ENCODE measurements at places on chromosomes 3 and 15. TPM values are rescaled to one million over a fixed set of nuclear protein-coding genes. Genes with fewer than 3 reads are reported as not detected.

GRCh38 chr15:71146580-71146982 lies 31.3 kb downstream of the THSD4 start:
- H3K4me3 ChIP-seq: no peak overlapping the region
- peaks cover 13% of the 10 kb centered on the region for H3K4me1 ChIP-seq

- H3K27ac ChIP-seq: no peak overlapping the region
- H3K36me3 ChIP-seq: no peaks in the 10 kb centered on the region
- DNase-seq: no peak
- H3K4me3 ChIP-seq: no peak overlapping the region
These were observed 6.3 kb downstream of the EOMES start for GRCh38 chr3:27715863-27716262.

DNA sequence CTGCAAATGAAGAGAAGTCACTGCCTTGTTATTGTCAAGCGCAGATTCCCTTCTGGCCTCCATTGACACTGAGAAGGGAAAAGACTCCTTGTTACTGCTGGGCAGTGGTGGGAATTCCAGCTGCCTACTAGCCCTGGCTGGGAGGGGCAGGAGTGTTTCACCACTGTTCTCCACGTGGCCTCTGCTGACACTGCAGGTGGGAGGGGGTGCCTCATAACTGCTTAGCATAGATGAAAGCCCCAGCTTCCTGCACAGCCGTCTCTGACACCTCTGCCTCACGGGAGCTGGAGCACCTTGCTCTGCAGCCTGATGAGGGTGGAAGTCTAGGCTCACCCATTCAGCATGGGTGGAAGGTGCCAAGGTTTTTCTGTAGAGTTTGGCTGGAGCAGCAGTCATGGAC lies 52.1 kb downstream of the TM2D3 start:
- H3K27me3 ChIP-seq: no peaks in the 10 kb centered on the region
- no peaks in the 10 kb centered on the region for H3K36me3 ChIP-seq
- H3K27ac ChIP-seq: no peak overlapping the region
- no peak overlapping the region for H3K4me3 ChIP-seq

DNA sequence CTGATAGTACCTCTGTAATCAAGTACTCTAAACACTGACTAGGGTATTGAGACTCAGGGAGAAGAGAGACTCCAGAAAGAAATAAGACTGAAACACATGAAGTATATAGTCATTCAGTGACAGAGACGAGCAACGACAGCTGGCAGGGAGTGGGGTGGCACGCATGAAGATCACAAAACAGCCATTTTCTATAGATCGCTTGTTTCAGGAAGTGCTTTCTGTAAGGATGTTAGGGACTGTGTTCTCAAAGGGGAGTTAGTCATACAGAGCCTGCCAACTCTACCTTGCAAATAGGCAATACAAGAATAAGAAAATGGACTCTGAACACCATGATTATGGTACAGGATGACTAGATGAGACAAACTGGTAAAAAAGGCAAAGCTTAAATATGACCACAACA lies 139.5 kb downstream of the TBL1XR1 start:
- H3K27me3 ChIP-seq: no peaks in the 10 kb centered on the region
- H3K27ac ChIP-seq: no peak overlapping the region

DNA sequence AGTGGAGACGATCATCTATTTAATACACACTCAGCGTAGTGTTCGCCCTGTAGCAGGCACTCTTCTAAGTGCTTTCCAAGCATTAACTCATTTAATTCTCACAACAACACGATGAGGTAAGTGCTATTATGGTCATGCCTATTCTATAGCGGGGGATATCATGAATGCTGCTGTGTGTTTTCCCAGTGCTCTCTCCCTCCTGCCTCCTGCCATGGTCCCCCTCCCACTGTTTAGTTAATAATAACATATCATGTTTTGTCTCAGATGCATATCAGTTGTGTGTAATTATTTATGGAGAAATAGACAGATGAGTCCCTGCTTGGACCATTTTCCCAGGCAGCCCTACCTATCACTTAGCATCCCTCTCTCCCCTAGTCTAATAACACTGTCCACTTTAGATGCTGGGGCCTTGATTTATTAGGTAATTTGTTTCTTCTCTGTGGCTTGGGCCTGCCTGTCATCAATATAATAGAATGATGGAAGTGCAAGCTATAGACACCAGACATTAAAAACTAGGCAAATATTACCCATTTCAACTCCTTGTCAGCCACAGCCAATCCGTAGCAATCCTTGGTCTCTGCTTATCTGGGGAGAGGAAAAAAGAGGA lies 122.9 kb upstream of the TLE3 start:
- H3K27me3 ChIP-seq: peaks cover 23% of the 10 kb centered on the region
- H3K4me1 ChIP-seq: no peaks in the 10 kb centered on the region
- no peak for DNase-seq
- no peak overlapping the region for H3K4me3 ChIP-seq
- no peaks in the 10 kb centered on the region for H3K36me3 ChIP-seq

GRCh38 chr3:194928227-194928626 lies 242.5 kb downstream of the FAM43A start:
- no peaks in the 10 kb centered on the region for H3K27me3 ChIP-seq
- H3K4me1 ChIP-seq: peaks cover 28% of the 10 kb centered on the region
- DNase-seq: peak; percentile 62
- no peaks in the 10 kb centered on the region for H3K36me3 ChIP-seq
- no peak overlapping the region for H3K4me3 ChIP-seq

- H3K27me3 ChIP-seq: no peaks in the 10 kb centered on the region
- no peaks in the 10 kb centered on the region for H3K36me3 ChIP-seq
- H3K27ac ChIP-seq: no peak overlapping the region
- no peaks in the 10 kb centered on the region for H3K4me1 ChIP-seq
- peak; percentile 70 for DNase-seq
- no peak overlapping the region for H3K4me3 ChIP-seq
These were observed 56.3 kb downstream of the PPARG start for GRCh38 chr3:12345141-12345561.

- no peaks in the 10 kb centered on the region for H3K27me3 ChIP-seq
- H3K27ac ChIP-seq: no peak overlapping the region
- no peaks in the 10 kb centered on the region for H3K36me3 ChIP-seq
- DNase-seq: no peak
- peaks cover 2% of the 10 kb centered on the region for H3K4me1 ChIP-seq
- H3K4me3 ChIP-seq: no peak overlapping the region
These were observed 470.9 kb downstream of the RBMS3 start for GRCh38 chr3:29751647-29752314.

GRCh38 chr15:87461631-87462030 lies 794.9 kb downstream of the NTRK3 start:
- no peaks in the 10 kb centered on the region for H3K36me3 ChIP-seq
- H3K27me3 ChIP-seq: no peaks in the 10 kb centered on the region
- no peaks in the 10 kb centered on the region for H3K4me1 ChIP-seq
- no peak for DNase-seq
- H3K27ac ChIP-seq: no peak overlapping the region

- H3K36me3 ChIP-seq: no peaks in the 10 kb centered on the region
- H3K27me3 ChIP-seq: peaks cover 4% of the 10 kb centered on the region
- DNase-seq: no peak
- peaks cover 4% of the 10 kb centered on the region for H3K4me1 ChIP-seq
These were observed 9.1 kb upstream of the GNAI2 start for GRCh38 chr3:50226888-50227389.

DNA sequence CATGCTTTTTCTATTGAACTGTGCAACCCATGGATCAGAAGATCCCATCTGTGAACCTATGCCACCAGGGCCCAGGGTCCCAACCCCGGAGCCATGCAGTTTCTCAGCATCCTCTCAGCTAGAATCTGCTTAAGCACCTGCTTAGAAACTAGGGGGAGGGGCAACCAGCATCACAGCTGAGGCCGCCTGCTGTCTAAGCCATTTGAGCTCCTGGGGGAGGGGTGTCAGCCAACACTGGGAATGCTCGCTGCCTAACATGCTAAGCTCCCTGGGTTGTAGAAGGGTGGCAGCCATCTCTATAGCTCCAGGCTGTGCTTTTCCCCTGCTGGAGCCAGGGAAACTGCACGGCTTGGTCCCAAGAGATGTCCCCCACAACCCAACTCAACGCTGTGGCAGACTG lies 322.8 kb downstream of the EDEM1 start:
- H3K36me3 ChIP-seq: no peaks in the 10 kb centered on the region
- H3K27me3 ChIP-seq: no peaks in the 10 kb centered on the region
- no peak overlapping the region for H3K4me3 ChIP-seq

DNA sequence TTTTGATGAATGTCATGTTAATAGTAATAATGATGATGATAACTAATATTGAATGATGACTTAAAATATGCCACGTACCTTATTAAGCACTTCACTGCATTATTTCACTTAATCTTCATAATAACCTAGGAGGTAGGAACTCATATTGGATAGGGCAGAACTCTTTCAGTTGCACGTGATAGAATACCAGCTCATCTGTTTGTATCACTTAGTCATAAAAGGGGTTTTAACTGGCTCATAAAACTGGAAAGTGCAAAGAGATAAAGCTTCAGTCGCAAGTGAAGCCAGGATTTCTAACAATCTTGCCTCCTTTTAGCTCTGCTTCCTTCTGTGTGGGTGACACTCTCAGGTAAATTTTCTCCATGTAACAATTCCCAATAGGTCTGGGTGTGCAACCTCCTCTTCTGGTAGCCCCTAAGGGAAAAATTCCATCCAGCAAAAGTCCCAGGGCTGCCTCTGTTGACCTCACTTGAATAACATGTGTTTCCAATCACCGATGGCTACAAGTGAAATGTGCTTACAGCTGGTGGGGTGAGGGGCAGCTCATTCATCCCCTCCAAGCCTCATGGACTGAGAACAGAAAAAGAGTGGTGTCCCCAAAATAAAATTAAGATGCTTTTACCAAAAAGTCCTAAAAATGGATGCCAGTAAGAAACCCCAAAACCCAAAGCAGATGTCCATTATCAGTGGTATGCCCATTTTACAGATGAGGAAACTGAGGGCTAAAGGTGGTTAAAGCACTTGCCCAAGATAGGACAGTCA lies 9.3 kb downstream of the GXYLT2 start:
- peaks cover 10% of the 10 kb centered on the region for H3K4me1 ChIP-seq
- no peak overlapping the region for H3K27ac ChIP-seq
- no peaks in the 10 kb centered on the region for H3K36me3 ChIP-seq

DNA sequence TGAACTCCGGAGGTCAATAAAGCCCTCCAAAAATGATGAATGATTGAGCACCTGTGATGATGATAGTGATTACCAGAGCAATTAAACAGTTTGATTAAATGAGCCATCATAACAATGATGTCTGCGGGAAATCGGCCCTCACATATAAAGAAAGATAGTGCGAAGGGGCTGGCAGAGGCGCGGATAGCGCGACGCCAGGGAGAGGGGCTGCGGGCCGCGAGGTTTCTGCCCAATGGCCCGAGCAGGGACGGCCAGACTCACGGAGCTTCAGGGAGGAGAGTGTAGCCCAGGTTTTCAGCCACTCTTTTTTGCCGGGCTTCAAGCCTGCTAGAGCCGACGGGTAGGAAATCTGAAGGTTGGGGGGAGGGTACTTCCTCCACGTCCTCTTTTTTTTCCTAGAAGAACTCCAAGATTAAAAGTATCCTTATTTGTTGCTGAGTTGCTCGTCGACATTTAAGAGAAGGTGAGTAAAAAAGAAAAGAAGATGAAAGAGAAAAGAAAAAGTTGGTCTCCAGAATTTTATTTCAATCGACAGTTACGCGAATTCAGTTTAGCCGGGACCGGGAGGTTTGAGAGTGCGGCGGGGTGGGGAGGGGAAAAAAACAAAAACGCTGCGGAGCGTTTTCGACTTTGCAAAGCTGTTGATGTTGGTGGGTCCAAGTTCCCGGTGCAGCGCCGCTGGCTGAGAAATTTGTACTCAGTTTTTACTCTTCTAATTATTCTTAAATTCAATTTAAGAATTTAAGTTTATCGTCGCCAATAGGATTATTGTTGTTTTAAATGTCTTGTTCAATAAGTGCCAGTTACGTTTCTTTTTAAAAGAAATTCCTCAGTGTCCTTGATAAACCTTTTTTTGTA lies 2.2 kb upstream of the MEIS2 start:
- H3K36me3 ChIP-seq: no peaks in the 10 kb centered on the region
- H3K27ac ChIP-seq: peak overlapping the region; percentile 62
- H3K4me3 ChIP-seq: peak overlapping the region; percentile 89
- H3K27me3 ChIP-seq: peaks cover 31% of the 10 kb centered on the region
- H3K4me1 ChIP-seq: peaks cover 3% of the 10 kb centered on the region
- no peak for DNase-seq

DNA sequence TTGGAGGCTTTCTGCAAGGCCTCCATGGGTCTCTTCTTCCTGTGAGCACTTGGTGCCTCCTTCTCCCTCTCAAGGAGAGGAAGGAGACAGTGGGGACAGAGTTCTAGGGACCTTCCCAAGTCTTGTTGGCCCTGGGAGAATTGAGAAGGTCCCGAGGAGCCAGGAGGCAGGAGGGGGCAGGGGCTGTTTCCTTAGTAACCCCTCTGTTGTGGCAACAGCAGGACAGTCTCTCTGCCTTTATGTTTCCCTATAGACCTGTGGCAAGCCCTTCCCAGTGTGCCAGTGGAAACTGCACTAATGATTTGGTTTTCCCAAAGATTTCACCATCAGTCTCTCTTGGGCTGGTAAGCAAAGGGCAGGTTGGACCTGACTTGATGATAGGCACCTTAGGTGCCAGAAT lies 87.8 kb upstream of the GALNT15 start:
- no peaks in the 10 kb centered on the region for H3K27me3 ChIP-seq
- peaks cover 33% of the 10 kb centered on the region for H3K4me1 ChIP-seq
- DNase-seq: no peak
- no peaks in the 10 kb centered on the region for H3K36me3 ChIP-seq
- H3K4me3 ChIP-seq: no peak overlapping the region

DNA sequence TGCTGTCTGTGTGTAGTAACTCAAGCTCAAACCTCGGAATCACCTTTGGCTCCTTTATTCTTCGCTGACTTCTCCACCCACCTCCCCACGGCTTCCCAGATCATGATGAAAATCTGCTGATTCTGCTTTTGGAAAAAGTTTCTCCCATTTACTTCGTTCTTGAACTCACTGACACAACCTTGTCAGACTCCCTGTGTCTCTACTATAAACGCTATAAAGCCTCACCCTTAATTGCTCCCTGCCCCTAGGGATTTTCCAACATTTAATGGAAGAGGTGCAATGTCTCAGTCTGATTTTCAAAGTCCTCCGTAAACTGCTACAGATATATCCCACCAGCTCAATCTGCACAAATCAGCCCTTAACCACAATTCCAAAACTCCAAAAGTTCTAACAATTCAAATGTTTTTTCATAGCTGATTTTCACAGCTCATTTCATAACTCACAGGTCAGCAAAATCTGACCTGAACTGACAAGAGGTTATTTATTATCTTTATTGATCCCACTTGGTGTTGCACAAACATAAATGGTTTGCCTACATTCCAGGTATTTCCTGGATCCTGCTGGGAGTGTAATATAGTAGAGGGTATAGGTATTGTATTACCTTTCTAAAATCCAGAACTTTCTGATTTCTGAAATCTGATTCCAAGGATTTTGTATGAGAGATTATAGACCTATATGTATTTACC lies 129.4 kb downstream of the PLD1 start:
- no peaks in the 10 kb centered on the region for H3K4me1 ChIP-seq
- H3K36me3 ChIP-seq: no peaks in the 10 kb centered on the region
- H3K4me3 ChIP-seq: no peak overlapping the region

Gene CEMIP
- total RNA-seq: 3.6 TPM

Gene ISL2
- 2.1 TPM for total RNA-seq

Gene KNG1
- total RNA-seq: not detected

Gene GPR176
- total RNA-seq: 33.5 TPM

Gene PP2D1
- not detected for total RNA-seq

Gene CSK
- total RNA-seq: 45.4 TPM

Data from astrocyte (in vitro differentiated cells and primary cell).